ENCODE measurements at places on chromosomes 13 and 19.

DNA sequence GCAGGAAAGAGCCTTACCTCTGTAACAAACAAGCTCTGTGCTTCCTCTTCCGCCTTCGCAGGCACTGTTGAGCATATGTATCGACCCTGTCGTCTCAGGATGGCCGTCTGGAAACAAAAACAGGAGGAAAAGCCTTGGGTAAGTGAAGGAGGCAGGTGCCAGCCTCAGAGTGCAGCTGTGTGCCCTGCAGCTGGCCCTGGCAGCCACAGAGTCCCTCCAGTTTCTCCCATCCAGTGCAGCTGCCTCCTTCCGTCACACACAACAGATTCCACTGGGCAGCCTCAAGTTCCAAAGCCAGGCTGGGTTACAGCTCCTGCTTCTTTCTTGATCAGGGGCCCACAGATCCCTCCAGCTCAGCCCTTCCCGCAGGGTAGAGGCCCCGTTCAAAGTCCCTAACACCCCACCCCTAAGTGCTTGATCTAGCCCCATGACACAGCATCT, 47.7 kb downstream of the DOCK9 start:
- no peak overlapping the region for H3K4me3 ChIP-seq
- no peak overlapping the region for H3K27ac ChIP-seq
- H3K36me3 ChIP-seq, result no peaks in the 10 kb centered on the region
- peak; percentile 48 for DNase-seq
- no peaks in the 10 kb centered on the region for H3K4me1 ChIP-seq

DNA sequence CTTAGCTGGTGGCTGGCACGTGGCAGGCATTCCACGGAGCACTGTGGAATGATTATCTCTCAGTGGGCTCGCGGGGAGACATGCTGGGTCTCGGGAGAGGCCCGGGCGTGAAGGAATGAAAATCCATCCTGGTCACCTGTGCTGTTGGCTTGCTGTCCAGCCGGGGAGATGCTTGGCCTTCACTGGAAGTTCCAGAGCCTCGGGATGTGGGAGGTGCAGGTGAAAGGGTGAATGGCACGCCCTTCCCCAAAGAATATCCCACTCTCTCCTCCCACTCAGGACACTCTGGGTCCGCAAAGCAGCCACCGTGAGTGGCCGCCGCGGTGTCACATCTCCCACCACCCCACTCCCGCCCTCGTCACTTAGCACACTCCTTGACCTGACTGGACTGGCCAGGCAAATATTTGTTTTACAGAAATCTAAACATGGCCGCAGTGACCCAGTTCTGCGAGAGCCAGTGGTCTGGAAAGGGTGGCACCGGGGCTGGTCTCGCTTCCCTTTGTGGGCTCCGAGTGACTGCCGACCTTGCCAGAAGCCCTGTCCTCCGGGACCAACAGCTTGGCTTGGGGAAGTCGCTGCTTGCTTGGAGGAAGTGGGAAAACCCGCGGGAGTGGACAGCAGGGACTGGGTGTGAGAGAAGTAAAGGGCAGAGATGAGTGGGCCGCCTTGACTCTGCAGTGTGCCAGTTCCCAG, 8.0 kb downstream of the DPP9 start:
- DNase-seq, result no peak
- H3K36me3 ChIP-seq, result peaks cover 74% of the 10 kb centered on the region
- no peak overlapping the region for H3K4me3 ChIP-seq
- no peaks in the 10 kb centered on the region for H3K27me3 ChIP-seq

DNA sequence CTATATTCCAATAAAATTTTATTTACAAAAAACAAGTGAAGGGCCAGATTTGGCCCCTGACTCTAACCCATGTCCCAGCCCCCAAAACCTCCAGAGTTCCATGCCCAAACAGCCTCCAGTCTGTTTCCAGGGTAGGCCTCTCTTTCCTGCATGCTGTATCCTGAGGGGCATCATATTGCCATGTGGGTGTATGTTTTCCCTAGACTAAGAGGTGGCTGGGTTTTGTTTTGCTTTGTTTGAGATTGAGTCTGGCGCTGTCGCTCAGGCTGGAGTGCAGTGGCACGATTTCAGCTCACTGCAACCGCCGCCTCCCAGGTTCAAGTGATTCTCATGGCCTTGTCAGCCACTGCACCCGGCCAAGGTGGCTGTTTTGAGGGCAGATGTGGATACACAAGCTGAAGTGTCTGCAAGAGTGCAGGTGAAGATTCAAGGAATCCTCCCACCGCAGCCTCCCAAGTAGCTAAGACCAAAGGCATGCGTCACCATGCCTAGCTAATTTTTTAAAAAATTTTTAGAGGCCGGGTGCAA, 23.6 kb upstream of the LSM14A start:
- H3K4me1 ChIP-seq, result no peaks in the 10 kb centered on the region
- H3K27me3 ChIP-seq, result no peaks in the 10 kb centered on the region
- no peaks in the 10 kb centered on the region for H3K36me3 ChIP-seq
- no peak overlapping the region for H3K4me3 ChIP-seq

- H3K36me3 ChIP-seq, result no peaks in the 10 kb centered on the region
- peak; percentile 85 for DNase-seq
- no peaks in the 10 kb centered on the region for H3K27me3 ChIP-seq
- no peak overlapping the region for H3K4me3 ChIP-seq
- no peak overlapping the region for H3K27ac ChIP-seq
- no peaks in the 10 kb centered on the region for H3K4me1 ChIP-seq
These were observed 116.4 kb downstream of the TM9SF2 start for GRCh38 chr13:99617474-99618255.

DNA sequence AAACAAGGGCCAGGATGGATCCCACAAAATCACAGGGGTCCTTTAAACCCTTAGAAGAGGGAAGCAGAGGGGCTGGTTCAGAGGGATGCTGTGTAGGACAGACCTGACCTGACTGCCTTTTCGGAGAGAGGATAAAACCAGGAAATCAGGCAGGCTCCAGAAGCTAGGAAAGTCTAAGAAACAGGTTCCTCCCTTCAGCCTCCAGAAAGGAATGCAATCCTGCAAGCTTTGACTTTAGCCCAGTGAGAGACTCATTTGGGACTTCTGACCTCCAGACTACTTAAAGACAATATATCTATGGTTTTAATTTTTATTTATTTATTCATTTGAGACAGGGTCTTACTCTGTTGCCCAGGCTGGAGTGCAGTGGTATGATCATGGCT, 5.3 kb downstream of the RAB20 start:
- H3K27ac ChIP-seq, result no peak overlapping the region
- DNase-seq, result no peak
- H3K36me3 ChIP-seq, result peaks cover 11% of the 10 kb centered on the region
- H3K4me3 ChIP-seq, result no peak overlapping the region
- peaks cover 9% of the 10 kb centered on the region for H3K4me1 ChIP-seq

- H3K4me3 ChIP-seq, result no peak overlapping the region
- no peaks in the 10 kb centered on the region for H3K36me3 ChIP-seq
- H3K27me3 ChIP-seq, result no peaks in the 10 kb centered on the region
- H3K4me1 ChIP-seq, result no peaks in the 10 kb centered on the region
- DNase-seq, result no peak
These were observed 10.4 kb upstream of the TBC1D4 start for GRCh38 chr13:75492389-75492788.

- no peak for DNase-seq
- no peak overlapping the region for H3K27ac ChIP-seq
- no peak overlapping the region for H3K4me3 ChIP-seq
- H3K27me3 ChIP-seq, result no peaks in the 10 kb centered on the region
These were observed 104.6 kb upstream of the RAP2A start for GRCh38 chr13:97329331-97329730.

DNA sequence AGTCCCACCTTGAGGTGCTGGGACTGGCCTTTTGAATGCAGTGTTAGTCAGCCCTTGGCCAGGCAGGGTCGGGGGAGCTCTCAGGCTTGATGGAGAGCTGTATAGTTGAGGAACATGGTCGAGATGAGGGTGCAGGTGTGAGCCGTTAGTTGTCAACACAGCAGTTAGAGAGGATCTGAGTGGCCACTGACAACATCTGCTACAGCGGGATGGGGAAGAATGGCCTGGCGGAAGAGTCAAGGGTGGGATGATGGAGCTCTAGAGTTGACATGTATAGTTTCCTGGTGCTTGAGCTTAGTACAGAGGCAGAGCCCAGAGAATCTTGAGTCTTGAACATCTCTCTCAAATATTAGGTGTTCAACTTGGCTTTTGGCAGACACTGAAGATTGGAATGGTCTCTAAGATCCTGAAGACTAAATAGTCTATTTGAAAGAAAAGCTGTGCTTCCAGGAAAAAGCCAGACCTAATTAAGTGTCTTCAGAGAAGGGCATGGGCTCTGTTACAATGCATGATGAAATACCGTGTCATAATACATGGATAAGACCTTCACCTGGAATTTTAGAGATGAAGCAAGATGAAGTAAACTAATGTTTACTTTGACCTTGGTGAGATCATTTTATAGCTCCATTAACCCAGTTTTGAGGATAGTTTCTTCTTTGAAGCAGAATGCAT, 9.7 kb downstream of the PCCA start:
- no peaks in the 10 kb centered on the region for H3K27me3 ChIP-seq
- H3K36me3 ChIP-seq, result peaks cover 24% of the 10 kb centered on the region
- peaks cover 8% of the 10 kb centered on the region for H3K4me1 ChIP-seq
- DNase-seq, result no peak

- DNase-seq, result no peak
- H3K36me3 ChIP-seq, result peaks cover 4% of the 10 kb centered on the region
- H3K27me3 ChIP-seq, result peaks cover 8% of the 10 kb centered on the region
- no peak overlapping the region for H3K4me3 ChIP-seq
- H3K4me1 ChIP-seq, result peaks cover 2% of the 10 kb centered on the region
- no peak overlapping the region for H3K27ac ChIP-seq
These were observed 6.6 kb downstream of the ATP7B start for GRCh38 chr13:52004511-52005170.

DNA sequence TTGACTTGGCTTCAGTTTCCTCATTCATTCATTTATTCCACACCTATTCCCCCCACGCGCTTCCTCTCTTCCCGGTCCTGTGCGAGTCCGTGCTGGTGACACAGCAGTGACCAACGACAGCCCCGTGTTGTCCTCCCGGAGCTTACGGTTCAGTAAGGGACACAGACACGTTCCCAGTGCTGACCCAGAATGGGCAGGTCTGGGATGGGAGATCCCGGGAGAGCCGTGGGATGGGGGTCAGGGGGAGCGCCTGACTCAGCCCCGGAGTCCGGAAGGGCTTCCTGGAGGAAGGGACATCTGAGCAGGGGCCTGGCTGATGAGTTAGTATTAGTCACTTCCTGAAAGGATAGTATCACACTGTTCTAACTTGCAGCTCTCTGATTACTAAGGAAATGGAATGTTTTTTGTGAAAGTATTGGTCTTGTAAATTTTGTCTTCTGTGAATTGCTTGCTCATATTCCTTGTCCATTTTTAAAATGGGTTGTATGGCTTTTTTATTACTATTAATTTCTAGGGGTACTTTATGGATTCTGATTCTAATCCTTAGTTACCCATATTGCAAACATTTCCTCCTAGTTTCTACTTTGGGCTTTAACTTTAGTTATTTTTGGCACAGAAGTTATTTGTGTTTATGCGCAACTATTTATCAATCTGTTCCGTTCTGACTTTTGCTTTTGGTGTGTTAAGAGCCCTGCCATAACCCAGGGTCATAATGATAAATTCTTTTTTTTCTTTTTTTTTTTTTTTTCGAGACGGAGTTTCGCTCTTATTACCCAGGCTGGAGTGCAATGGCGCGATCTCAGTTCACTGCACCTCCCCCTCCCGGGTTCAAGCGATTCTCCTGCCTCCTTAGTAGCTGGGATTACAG, 708 bp upstream of the ERCC1 start:
- peak overlapping the region; percentile 89 for H3K27ac ChIP-seq
- peak overlapping the region; percentile 82 for H3K4me3 ChIP-seq
- H3K36me3 ChIP-seq, result no peaks in the 10 kb centered on the region
- H3K4me1 ChIP-seq, result no peaks in the 10 kb centered on the region

- no peak for DNase-seq
- H3K4me3 ChIP-seq, result no peak overlapping the region
- no peak overlapping the region for H3K27ac ChIP-seq
- H3K36me3 ChIP-seq, result no peaks in the 10 kb centered on the region
These were observed 48.9 kb downstream of the CYP4F22 start for GRCh38 chr19:15557223-15557622.

DNA sequence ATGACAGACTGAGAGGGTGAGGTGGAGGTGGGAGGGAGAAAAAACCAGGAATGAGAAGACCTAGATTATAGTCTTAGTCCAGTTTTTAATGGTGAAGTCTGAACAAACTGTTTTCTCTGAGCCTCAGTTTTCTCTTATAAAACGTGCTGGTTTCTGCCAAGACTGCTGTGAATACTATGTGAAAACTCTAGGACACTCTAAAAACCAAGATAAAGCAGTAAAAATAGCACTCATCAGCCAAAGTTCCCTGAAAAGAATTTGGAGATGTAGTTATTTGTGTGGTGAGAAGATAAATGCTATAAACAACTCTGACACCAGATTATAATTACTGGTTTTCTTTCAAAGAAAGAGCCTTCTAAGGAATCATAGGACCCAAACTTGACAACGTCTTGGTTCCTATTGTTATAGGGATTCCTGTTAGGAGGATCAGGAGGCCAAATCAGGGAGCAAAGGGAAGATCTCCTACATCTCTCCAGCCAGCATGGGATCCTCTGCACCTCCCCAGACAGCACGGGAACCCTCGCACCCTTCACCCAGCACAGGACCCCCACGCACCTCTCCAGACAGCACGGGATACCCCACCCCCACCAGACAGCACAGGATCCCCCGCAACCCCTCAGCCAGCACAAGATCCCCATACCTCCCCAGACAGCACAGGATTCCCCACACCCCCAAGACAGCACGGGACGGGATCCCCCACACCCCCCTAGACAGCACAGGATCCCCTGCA, 130.2 kb downstream of the MIPEP start:
- H3K4me1 ChIP-seq, result no peaks in the 10 kb centered on the region
- peaks cover 3% of the 10 kb centered on the region for H3K36me3 ChIP-seq
- H3K4me3 ChIP-seq, result no peak overlapping the region
- H3K27me3 ChIP-seq, result no peaks in the 10 kb centered on the region

DNA sequence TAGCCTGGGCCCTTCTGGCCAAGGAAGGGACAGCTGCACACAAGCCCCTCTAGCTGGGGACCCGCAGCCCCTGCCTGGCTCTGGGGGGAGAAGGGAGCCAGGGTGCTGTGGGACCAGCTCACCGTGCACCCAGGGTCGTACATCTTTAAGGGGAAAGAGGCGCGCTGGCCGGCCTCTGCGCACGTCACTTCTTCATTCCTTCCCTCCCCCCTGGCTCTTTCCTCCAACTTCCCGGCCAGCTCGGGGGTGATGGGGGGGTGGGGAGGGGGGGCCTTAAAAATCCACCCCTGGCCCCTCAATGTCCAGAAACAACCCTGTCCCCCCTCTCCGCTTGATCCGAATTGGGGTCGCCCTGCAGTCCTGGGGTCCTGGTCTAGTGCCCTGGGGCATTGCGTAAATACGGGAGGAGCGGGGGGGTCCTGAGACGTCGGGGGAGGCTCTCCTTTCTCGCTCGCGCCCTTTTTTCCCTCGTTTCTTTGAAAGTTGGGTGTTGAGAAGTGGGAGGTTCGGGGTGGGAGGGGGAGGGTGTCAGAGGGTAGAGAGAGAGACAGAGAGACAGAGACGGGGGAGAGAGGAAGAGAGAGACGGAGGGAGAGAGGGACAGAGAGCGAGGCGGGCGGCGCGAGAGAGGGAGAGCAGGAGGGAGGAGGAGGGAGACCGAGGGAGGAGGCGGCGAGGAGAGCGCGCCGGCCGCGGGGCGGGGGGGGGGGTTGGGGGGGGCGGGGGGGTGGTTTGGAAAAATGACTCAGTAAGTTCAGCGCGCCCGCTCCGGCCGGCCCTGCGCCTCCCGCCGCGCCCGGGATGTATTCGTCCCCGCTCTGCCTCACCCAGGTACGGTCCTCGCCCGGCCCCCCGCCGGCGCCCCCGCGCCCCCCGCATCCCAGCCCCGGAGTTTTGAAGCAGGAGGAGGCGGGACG, at the start of gene NFIC:
Gene NFIC (plus strand): TSS at position 748 of the 917 bp plus-strand sequence. CDS start 54 bp downstream, at position 802.
- no peak within 1 kb of the TSS for H3K27ac ChIP-seq
- H3K4me1 ChIP-seq, result no peaks in the 10 kb centered on the region
- H3K4me3 ChIP-seq, result peak within 1 kb of the TSS; percentile 45
- H3K36me3 ChIP-seq, result no peaks in the 10 kb centered on the region
